ENCODE measurements at places on chromosomes 6 and 20.
A peak's percentile ranks its signal among the peaks of the same experiment; 100 is the strongest.

DNA sequence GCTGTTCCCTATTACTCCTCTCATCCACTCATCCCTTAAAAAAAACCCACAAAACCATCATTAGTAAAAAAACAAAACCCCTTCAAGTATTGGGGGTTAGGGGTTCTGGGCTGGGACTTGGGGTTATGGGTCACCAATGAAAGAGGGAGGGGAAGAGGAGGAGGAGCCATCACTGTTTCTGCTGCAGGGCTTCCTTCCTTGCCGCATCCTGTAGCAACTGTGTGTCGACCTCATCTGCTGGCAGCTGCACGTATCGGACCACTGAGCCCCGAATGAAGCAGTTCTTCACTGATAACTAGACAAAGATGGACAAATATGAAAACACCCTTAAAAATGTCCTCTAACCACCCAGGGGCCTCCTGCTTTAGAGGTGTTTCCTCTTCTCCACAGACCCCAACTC lies 2.0 kb upstream of the VARS1 start:
- DNase-seq = no peak

DNA sequence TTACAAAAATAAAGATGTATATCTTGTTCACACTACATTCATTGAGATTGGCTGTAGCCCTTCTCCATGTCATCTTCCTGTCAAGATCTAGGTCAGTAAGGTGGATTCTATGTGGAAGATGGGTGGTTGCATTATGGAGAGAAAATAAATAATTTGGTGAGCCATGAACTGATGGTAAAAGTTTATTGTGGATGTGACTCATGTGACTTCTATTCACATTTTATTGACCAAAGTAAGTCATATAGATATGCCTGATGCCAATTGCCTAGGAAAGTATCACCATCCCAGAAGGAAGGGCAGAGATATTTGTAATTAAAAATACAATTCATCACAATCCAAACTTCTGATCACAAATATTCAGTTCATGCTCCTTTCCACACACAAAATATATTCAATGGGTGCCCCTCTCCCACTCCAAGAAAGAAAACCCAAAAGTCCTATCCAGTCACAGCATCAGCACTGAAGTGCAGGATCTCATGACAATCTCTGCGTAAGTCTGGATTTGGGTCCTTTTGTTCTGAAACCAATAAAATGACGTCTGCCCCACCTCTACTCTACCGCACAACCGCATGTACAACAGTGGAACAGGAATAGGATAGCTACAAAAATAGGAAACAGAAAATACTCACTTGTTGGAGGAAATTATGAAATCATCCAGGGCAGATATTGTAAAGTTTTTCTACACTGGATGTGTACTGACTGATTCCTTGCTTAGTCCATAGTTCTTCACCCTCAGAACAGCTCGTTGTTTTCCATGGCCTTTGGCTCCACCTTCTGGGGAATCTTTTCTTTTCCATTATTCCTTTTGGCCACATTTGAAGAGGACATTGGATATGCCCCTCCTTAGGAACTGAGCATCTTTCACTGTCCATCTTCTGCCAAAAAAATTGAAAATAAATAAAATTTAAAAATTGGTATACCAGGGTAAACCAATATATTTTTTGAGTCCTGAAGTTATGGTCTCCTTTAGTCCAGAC lies 16.1 kb upstream of the SLC17A3 start:
- DNase-seq = peak; percentile 33

DNA sequence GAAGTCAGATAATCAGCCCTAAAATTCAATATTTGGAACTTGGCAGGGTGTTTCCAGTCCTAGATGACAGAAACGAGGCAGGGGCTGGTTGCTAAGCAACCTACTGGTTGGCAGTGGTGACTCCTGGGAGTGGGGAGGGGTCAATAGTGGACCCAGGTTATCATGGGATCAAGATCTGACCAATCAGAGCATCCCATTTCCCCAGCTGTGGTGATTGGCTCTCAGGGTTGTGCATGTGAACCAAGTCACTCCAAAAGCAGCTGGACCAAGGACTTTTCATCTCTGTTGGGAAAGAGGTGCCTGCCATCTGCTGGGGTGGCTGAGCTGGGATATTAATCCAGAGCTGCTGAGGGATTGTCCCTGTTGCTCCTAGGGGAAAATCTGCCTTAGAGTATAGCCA lies 253.4 kb downstream of the PREX1 start:
- DNase-seq = no peak

DNA sequence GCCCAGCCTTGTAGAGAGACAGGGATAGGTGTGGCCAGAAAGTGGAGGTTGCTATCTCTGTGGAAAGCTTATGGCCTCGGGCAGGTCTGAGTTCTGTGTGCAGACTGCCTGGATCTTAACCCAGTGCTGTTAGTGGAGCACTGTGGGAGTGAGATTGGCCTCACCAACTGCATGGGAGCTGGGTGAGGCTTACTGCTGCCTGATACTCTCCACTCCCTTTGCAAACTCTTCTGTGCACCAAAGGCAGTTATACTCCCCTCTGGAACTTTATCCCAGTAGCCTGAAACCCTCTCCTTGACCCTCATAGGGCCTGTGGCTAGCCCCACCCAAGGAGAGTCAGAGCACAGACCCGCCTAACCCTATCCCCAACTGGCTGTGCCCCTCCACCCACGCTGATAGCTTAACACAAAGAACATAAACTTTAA lies 41.4 kb upstream of the PKIB start:
- no peak for DNase-seq
